ENCODE measurements at places on chromosomes 1 and 21.
A peak's percentile ranks its signal among the peaks of the same experiment; 100 is the strongest.

DNA sequence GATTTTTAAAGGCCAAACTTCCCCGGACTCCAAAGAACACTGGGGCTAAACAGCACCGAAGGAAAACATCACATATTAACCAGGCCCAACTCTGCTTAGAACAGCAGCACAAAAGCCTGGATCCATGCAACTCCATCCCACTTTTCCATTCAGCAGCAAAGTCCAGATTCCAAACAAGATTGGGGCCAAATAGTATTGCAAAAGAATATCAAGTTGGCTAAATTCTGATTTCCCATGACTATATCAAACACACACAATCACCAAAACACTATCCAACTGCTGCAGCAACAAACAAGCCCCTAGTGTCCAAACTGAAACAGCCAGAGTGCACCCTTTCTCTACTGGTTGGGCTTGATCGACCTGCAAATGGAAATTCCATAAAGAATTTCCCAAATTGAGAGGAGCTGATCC lies 19.4 kb upstream of the TMEM125 start:
- DNase-seq, result no peak

- DNase-seq, result no peak
Observed at GRCh38 chr1:28782011-28782410, 30.0 kb upstream of the OPRD1 start.

- DNase-seq, result peak; percentile 35
Observed at GRCh38 chr1:202237052-202237451, 43.5 kb downstream of the LGR6 start.

GRCh38 chr1:47711848-47712492 lies 274.1 kb downstream of the FOXD2 start:
- DNase-seq, result no peak

- no peak for DNase-seq
Observed at GRCh38 chr1:229334716-229335115, 8.1 kb downstream of the CCSAP start.

GRCh38 chr21:33761441-33762036 lies 119.2 kb downstream of the ITSN1 start:
- no peak for DNase-seq

DNA sequence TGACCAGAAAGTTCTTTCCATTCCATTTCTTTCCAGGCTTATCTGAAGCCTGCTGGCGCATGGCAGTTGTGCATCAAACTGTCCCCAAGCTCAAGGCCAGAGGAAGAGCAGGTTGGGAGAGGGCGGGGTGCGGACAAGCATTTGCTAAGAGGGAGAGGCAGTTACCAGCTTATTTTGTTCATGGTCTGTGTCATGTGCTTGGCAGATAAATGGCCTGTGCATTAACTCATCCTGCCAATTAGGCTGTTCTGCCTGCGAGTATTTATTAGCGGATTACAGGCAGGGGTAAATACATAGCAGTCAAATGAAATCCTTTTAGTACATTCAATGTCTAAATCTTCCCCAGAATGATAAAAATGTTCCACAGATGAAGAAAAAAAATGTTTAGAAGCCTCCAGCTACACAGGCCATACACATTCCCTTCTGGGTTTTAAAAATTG lies 48.9 kb upstream of the B3GALNT2 start:
- no peak for DNase-seq

- no peak for DNase-seq
Observed at GRCh38 chr1:111251570-111251969, 24.1 kb downstream of the CHI3L2 start.

DNA sequence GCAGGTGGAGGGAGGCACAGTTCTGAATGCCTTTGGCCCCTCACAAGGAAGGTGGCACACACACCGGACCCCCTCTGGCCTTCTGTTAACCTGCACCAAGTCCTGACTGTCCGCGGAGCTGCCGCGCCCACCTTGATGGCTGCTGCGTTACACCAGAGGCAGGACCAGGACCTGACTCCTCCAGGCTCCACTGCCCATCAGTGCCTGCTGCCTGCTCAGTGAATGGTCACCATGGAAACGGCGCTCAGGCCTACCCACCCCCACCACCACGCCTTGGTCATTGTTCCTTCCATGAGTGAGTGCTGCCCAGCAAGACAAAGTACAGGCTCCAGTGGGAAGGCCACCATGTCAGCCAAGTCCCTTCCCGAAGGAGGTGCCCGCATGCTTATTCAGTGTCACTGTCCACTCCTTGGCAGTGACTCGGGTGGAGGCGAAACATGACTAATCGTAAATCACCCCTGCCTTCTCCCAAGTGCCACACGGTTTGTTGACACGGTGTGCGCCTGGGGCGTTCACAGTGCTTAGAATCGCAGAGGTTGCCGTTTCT lies 57.3 kb downstream of the SLC37A1 start:
- peak; percentile 71 for DNase-seq

GRCh38 chr1:94947437-94947836 lies 20.5 kb upstream of the CNN3 start:
- peak; percentile 48 for DNase-seq

- no peak for DNase-seq
Observed at GRCh38 chr1:73914951-73915350, 283.0 kb downstream of the LRRIQ3 start.

DNA sequence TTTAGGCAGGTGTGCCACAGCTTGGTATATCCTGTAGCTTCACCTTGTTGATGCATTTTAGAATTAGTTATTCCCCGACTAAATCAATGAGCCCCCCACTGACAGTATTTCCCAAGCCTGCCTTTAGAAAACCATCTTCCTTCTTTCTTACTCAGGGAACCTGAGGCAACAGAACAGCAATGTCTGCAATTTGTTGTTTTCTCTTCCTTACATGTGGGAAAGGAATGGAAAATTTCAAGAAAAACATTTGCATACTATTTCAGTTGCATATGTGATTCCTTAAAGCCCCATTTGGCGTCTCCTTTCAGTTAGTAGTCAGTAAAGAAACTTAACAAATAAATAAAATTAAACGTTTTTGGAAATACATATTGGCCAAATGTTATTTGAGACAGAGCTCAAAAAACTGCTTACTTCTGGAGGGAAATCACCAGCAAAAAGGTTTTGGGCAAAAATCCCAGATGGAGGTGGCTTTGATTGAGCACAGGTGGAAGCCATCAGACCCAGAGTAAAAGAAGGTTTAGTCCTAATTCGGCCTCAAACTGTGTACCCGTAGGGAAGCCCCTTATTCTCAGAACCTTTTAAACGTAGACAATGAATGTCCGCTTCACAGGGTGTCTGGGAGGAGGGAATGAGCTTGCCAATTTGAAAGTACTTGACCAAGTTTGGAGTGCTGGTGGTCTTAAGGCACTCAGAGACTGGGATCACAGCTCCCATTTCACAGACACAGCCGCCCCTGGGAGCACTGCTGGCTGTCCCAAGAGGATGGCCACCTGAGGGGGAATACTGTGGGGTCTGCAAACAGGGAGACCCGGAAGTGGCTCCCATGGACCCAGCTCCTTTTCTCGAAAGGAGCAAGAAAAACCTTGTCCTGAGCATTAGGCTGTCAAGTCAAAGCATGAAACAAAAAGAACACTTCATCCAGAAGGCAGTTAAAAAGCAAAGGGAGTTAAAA lies 9.4 kb downstream of the LHX4 start:
- DNase-seq, result no peak

GRCh38 chr1:229383961-229384360 lies 41.1 kb upstream of the CCSAP start:
- no peak for DNase-seq

Data from NCI-H526 (cell line).